ENCODE measurements at places on chromosomes 7 and 10.

DNA sequence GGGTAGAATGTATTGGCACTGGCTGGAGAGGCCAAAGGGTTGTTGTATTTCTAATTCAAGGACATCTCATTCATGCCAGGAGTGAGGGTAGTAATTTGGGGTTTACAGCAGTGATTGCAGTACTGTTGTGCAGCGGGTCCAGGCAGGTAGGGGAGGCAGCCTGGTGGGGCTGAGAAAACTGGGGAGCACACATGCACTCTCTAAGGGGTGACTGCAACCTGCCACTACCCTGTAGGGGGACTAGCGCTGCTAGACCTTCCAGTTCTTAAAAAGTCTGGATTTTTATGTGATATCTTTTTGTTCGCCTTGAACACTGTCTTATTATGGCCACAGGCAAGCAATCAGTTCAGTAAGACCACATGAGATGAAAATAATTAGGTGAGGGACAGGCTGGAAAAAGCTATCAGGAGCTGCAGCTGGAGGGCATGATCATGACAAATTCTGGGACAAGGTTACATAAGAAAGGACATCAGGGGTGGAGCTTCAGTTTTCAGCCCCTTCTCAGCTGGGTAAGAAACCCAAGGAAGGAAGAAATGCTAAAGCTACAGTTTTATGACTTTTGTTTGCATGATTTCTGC, 149.0 kb downstream of the ARHGAP21 start:
- no peak for DNase-seq

DNA sequence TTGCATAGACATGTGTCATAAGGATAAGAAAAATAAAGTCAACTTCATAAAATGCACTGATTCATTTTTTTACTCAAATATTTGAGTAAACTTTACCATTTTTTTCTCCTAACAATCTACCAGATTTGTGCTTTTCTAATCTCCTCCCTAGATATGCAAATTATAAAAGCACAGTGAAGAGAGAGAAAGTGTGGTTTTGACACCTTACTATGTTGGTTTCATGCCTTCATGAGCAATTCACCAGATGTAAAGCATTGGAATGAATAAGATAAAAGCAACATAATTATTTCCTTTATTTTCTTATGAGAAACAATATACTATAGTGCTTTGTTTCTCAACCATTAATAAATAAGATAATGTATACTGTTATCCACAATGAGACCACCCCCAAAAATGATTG, 432.5 kb upstream of the PCDH15 start:
- no peak for DNase-seq

DNA sequence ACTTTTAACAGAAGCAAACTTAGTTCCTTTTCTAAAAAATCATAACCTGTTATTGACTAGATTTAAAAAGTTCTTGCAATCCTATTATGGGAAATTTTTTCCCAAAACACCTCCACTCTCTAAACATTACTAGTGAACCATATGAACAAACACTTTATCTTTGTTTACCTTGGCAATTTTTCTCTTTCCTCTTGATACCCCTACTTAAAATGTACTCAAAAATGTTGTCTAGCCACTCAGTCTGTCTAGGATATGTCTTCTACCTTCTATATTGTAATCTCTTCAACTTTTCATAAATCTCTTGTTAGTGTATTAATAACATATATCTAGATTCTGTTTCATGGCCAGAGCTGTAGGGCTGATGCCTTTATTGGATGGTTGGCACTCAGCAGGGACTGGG, 630.0 kb upstream of the GRM3 start:
- DNase-seq = no peak

DNA sequence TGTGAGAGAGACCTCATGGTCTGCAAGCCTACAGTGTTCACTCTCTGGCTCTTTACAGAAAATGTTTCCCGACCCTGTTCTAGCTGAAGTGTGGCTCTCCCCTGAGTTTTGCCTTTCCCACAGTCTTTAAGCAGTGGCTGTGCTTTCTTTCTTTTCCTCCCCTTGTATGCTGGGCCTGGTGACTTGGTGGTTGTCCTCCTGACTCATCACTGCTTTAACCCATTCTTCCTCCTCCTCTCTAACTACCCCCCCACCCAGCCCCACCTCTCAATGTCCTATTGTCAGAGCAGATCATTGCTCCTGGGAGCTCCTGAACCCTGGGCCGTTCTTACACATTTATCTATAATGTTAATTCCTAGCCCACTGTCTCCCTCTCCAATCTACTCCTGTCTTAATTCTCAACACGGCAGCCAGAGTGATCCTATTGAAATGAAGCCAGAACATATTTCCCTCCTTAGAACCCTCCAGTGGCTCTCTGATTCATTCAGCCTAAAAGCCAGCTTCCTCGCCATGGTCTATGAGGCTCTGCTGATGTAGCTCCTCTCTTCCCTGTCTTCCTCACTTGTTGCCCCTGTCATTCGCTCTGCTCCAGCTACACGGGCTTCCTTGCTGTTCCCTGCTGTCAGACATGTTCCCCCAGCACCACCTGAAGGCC, 55.0 kb downstream of the DENND11 start:
- DNase-seq = no peak

- no peak for DNase-seq
Observed at GRCh38 chr7:19713676-19714075, 4.8 kb upstream of the POLR1F start.

DNA sequence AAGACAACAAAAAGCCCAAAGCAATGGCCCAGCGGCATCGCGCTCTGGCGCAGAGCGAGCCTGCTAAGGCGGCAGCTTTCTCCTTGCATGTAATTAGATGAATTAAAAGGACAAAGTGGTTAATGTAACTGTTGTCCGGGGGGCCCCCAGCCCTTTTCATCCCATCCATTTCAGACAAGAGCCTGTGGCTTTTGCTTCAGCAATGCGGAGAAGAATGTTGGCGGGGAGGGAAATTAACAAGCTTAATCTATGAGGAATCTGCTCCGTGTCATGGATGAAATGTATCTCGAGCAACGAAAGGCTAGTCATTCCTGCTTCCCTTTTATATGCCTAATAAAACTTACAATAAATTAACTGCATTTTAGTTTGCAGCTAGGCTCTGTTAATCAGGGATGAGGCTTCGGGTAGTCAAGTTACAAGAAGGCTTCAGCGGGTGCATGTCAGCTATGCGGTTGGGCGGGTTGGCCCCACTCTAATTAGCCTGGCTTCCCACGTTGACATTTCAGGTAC, 203.3 kb downstream of the BUB3 start:
- DNase-seq = peak; percentile 41

GRCh38 chr10:82768040-82768439, 893.0 kb downstream of the NRG3 start:
- DNase-seq = no peak

DNA sequence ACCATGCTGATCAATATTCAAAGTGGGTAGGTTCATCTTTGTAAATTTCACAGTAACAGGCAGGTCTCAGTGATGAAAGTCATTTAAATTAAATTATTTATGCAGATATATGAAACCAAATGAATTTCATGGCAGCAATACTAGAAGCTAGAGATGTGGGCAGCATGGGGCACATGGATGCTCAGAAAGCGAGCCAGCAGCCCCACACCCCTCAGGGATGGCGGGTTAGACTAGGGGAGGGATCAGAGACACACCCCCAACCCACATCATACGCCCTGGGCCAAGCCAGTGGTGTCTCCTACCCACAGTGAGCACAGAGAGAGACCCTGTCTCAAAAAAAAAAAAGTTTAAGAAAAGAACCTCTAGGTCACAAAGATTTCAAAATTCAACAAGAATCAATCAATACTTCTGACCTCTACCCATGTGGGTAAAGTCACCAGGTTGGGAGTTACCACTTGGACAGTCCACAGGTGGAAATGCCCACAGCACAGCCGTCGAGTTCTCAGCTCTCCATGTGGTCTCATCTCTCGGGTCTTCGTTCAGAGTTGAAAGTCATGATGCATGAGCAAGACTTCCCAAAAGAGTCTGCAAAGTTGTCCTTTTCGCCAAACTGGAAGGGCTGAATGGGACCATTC, 79.3 kb upstream of the PPP2R2D start:
- DNase-seq = no peak

Data from iPS-NIHi11 (cell line).